ENCODE measurements at places on chromosomes 3 and 15.

DNA sequence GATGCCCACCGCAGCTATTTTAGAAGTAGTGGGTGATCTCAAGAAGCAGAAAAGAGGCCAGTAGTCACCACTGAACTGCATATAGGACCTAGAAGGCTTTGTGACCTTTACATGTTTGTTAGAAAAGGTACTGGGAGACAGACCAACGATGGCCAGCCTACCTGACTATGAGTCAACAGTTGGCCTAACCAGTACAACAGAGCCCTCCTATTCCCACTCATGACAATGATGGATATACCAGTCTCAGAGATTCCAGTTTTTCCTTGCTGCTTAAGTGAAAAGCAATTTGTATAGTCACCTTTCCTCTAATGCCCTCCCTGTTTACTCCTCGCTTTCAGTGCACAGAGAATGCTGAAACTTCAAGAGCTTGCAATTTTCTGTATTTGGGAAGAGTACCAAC lies 86.6 kb upstream of the PPIB start:
- no peak for DNase-seq

GRCh38 chr3:135514060-135514448 lies 451.5 kb upstream of the PPP2R3A start:
- no peak for DNase-seq

DNA sequence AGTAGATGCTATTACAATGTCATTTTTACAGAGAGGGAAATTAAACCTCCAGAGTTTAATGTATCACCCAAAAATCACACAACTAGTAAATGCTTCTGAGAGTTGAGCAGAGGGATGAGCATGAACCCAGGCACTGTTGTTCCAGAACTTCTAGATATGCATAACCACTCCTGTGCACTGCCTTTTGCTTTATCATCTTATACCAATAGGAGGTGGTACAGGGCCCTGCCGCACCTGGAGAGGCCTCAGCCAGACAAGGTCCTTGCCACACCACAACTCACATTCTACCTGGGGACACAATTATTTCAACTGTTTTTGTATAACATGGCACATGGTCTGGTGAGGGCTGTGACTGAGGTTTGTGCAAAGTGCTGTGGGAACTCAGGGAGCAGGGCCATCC lies 78.5 kb upstream of the NTRK3 start:
- no peak for DNase-seq

- DNase-seq, result no peak
Measured at GRCh38 chr3:136708333-136708985, 43.7 kb downstream of the STAG1 start.

DNA sequence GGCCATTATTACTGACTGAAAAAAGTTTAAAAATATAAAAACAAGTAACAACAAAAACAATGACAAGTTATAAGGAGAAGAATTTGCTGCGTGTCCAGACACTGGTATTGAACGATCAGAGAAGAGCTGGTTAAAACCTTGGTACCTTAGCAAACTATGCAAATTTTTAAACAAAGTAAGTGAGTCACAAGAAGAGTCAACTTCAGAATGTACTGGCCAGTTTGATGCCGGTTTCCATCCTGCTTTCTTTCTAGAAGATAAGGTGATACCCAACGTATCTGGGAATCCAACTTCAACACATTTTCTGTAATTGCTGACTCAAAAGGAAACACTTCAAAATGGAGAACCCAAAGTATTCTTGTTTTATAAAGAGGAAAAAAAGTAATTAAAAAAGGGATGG lies 49.8 kb downstream of the RUBCN start:
- DNase-seq, result no peak

GRCh38 chr3:123583561-123583960 lies 1.3 kb downstream of the HACD2 start:
- no peak for DNase-seq

DNA sequence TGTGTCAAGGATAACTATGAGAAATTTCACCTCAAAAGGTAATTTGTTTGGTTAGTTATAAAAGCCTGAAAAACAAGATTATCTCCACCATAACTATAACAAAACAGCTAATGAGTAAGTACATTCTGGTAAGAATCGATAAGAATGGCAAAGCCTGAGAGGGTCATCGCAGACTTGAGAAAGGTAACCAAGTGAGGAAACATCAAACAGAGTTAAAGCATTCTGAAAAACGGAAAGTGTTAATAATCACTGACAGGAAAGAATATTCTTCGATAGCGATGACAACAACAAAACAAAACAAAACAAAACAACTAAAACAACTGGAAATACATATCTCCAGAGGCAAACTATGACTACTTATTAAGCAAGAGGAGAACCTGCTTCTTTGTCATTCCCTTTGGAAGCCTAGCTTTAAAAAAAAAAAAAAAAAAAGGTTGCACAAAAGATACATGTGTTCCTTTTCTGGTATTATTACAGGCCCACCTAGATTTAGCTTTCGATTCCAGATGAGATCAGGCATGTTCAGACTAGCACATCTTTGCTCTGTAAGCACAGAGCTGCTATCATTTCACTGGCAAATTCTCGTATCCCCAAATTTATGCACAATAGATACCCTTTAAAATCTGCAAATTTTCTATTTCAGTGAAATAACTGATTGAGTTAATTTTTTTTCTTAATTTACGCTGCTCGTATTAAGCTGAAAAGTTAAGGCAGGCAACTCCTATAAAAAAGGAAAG lies 155.6 kb downstream of the TIGIT start:
- no peak for DNase-seq

- DNase-seq, result no peak
Measured at GRCh38 chr15:78766041-78766440, 45.2 kb downstream of the ADAMTS7 start.

DNA sequence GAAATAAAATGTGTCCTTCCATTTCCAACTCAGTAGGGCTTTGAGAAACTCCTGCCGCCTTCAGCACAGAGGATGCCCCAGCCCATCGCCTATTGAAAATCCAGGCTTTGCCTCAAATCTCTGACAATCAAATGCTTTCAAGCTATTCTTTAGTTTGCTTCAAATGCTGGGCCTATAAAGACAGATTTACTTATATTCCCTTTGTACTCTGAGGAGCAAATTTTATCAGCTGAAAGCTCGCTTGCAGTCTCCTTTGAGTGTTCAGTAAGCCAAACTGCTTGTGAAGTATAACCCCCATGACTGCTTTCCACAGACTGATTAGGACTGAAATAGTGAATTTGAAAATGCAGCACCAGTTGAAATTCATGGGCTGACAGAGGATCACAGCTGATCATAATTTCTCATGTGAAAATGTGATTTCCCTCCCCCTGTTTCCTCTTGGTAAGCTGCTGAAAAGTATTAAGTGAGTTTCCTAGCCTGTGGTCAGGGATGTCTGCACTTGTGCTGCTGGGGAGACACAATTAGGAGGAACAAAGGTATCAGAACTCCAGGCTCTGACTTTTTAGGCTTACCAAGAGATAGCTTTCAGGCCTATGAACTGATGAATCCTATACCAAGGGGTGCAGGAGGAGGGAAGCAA lies 563.4 kb upstream of the TGFBR2 start:
- DNase-seq, result no peak

GRCh38 chr3:156627946-156628569 lies 46.3 kb upstream of the TIPARP start:
- DNase-seq, result no peak

- DNase-seq, result no peak
Measured at GRCh38 chr15:101813803-101814534, 2.0 kb downstream of the OR4F15 start.

GRCh38 chr3:16741890-16742289 lies 136.7 kb upstream of the DAZL start:
- DNase-seq, result no peak

GRCh38 chr3:39150148-39150802 lies 3.1 kb downstream of the CSRNP1 start:
- DNase-seq, result no peak

GRCh38 chr15:79944622-79945021 lies 26.4 kb downstream of the BCL2A1 start:
- no peak for DNase-seq

GRCh38 chr15:57218826-57219576 lies 157.3 kb upstream of the CGNL1 start:
- peak; percentile 87 for DNase-seq

DNA sequence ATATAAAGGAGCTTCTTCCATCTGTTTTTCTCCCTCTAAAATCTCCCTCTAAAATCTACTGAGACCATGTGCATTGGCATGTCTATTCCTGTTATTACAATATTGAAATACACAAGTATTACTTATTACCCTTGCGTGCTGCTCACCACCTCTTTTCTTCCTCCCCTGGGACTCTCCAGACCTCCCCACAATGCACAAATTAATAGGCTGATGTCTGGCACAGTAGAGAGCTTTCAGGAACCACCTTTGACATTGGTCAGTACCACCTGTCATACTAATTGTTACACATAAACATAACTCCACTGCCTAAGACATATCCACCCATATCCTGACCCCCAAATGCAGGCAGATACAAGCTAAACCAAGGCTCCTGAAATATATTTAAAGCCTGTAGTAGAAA lies 722.6 kb downstream of the FHIT start:
- DNase-seq, result no peak

DNA sequence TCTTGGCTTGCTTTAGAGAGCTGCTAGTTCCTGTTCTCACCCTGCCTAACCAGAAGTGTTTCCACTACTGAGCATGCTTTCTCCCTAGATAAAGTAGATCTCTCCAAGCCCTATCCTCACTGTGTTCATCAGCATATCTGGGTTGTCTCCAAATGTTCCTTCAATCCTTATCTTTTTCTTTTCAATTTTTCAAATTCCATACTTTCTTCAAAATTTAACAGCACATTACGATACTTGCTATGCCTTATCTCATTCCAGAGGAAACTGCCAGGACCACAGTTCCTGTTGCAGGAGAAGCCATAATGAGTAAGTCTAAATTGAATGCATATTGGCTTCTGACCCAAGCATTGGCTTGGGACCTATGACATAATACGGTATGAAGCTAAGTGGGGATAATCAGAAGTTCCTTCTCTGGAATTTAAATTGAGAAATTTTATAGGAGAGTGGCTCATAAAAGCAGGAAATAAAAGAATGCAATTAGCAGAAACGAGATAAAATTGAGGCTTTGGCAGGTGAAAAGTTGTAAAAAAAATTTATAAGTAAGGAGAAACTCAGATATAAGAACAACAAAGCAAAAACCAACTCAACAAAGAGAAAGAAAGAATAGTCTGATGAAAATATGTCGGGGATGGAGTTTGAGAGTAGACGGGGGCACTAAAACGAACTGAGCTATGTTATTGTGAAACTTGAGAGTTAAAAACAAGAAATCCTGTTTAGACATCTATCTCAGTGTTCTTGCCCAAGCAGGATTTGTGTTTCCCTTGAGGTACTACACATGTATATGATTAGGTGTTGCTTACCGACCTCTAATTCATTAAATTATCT lies 631.7 kb upstream of the CCDC54 start:
- DNase-seq, result no peak
